PC-9 (cell line): ENCODE measurements at places on chromosomes 4 and X.

GRCh38 chrX:140503714-140504351 is 1.0 kb downstream of the SOX3 start:
- no peak for DNase-seq

- DNase-seq, result no peak
Measured at GRCh38 chr4:54780149-54780495, 122.4 kb downstream of the KIT start.

DNA sequence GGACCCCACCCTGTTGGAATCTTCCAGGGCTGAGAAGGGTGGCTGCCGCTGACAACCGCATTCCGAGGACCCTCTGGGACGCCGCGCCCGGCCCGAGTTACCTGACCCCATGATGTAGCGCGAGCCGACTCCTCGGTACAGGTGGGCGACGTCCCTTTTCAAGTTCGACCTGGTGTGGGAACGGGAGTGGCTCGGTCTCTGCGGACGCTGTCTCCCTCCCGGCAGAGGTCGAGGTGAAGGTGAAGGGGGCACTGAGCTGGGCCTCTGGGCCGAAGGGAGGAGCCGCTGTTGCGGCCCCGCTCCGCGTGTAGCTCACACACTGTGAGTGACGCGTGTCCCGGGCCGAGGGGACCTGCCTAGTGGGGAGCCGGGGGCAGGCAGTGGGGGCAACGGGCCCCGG is 4.5 kb downstream of the GTPBP6 start:
- DNase-seq, result no peak

GRCh38 chr4:77126809-77127208 is 30.2 kb upstream of the CCNG2 start:
- DNase-seq, result no peak

GRCh38 chrX:23103546-23103945 is 103.8 kb downstream of the DDX53 start:
- DNase-seq, result no peak

- DNase-seq, result no peak
Measured at GRCh38 chr4:137678796-137679195, 146.5 kb upstream of the PCDH18 start.

DNA sequence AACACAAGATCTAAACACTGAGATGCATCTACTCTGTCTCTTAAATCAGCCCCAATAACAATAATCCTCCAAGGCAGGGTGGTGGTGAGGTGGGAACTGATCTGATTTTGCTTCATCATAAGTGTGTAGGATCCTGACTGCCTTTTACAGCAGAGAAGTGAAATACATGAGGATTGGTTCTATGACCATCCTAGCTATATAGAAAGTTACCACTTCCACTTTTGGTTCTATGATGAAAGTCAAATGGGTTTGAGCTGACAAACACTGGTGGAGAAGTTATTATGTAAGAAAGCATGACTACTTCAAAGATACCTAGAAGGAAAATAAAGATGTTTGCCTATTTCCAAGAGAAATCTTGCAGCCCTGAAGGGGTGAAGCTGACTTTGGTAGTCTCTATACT is 181.6 kb downstream of the NKX6-1 start:
- DNase-seq, result no peak

- DNase-seq, result no peak
Measured at GRCh38 chr4:36278789-36279188, 2.6 kb upstream of the DTHD1 start.

DNA sequence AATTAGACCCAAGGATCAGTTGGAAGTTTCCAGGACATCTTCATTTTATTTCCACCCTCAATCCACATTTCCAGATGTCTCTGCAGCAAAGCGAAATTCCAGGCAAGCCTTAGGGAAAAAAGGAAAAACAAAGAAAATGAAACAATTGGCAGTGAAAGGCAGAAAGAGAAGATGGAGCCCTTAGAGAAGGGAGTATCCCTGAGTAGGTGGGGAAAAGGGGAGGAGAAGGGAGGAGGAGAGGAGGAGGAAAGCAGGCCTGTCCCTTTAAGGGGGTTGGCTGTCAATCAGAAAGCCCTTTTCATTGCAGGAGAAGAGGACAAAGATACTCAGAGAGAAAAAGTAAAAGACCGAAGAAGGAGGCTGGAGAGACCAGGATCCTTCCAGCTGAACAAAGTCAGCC is at the start of gene PLP1:
TSS of gene PLP1 (plus strand) at position 295 of the 400 bp plus-strand sequence. CDS start 156 bp downstream, outside the sequence.
- no peak for DNase-seq

GRCh38 chrX:39421006-39421405 is 619.7 kb downstream of the MID1IP1 start:
- DNase-seq, result no peak

DNA sequence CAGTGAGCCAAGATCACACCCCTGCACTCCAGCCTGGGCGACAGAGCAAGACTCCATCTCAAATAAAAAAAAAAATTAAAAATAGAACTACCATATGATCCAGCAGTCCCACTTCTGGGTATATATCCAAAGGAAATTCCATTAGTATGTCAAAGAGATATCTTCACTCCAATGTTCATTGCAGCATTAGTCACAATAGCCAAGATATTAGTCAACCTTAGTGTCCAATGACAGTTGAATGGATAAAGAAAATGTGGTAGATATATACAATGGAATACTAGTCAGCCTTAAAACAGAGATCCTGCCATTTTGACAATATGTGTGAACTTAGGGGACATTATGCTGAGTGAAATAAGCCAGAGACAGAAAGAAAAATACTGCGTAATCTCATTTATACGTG is 49.4 kb downstream of the C4orf46 start:
- no peak for DNase-seq

- DNase-seq, result peak; percentile 37
Measured at GRCh38 chr4:145480257-145480656, 1.4 kb upstream of the SMAD1 start.

- DNase-seq, result no peak
Measured at GRCh38 chr4:14336656-14337055, 665.6 kb upstream of the CPEB2 start.

DNA sequence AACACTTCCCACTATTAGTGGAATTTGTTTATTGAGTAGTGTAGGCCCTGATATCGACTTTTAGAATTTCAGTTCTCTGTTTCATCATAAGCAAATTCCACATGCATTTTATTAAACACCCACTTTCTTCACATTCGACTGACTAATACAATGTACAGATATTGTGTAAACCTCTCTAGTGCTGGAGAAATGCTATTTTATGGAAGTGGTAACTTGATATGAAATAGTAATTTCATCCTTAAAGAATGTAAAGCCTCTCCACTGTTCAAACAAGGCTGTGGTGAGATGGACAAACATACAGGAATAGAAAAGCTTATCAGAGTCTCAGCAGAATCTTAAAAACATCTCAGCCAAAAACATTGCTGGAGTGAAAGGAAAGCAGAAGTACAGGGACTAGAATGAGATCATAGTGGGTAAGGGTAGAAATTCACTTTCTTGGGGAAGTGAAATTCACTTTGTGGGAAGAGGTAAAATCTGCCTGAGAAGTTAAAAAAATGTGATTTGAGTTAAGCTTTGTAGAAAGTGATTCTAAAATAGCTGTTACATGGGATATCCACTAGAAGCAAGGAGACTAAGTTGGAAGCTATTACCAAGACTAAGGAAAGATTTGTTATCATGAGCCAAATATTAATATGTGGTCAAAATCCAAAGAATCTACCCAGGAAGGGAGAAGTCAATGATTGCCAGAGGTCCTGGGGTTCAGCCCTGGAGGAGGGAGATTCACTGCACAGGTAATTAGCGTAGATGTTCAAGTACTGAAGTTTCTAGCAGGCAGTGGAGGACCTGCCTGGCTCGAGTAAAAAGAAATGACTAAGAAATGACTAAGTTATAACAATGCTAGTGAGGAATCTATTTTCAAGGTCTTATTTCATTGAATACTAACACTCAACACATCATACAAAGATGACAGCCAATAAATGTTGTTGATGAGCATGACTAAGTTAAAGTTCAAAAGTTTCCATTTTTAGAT is 398.3 kb upstream of the FAM47C start:
- DNase-seq, result peak; percentile 52

- no peak for DNase-seq
Measured at GRCh38 chr4:100935090-100935489, 412.2 kb downstream of the PPP3CA start.

GRCh38 chr4:25771672-25772071 is 91.1 kb downstream of the SEL1L3 start:
- no peak for DNase-seq

DNA sequence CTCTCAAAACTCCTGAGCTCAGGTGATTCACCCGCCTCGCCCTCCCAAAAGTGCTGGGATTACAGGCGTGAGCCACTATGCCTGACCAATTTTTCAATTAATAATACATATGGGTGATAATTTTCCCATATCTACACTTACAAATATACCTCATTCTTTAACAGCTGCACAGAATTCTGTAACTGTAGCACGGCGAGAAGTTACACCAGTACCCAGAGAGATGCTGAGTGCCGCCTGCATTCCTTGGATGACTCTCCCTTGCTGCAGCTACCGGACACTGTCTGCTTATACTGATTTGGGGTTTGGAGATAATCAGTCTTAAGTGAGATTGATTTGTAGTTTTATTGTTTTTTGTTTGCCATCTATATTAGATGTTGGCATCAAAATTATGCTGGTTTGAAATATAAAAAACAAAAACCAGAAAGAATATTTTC is 5.8 kb downstream of the TIFA start:
- no peak for DNase-seq

DNA sequence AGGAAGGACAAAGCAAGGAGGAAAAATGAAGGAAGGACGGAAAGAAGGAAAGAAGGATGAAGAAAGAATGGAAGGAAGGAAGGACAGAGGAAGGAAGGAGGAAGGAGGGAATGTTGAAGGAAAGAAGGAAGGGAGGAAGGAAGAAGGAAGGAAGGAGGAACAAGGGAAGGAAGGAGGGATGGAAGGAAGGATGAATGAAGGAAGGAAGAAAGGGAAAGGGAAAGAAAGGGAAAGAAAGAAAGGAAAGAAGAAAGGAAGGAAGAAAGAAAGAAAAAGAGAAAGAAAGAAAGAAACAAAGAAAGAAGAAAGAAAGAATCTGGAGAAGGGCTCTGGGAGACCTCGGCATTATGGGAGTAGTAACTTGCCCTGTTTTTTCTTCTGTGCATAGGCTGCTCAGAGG is 70.8 kb upstream of the SHISA3 start:
- no peak for DNase-seq

- DNase-seq, result no peak
Measured at GRCh38 chr4:100929135-100929534, 411.3 kb upstream of the EMCN start.

GRCh38 chrX:3407781-3408180 is 61.3 kb upstream of the MXRA5 start:
- no peak for DNase-seq

GRCh38 chr4:41791557-41791956 is 43.0 kb upstream of the PHOX2B start:
- DNase-seq, result no peak

DNA sequence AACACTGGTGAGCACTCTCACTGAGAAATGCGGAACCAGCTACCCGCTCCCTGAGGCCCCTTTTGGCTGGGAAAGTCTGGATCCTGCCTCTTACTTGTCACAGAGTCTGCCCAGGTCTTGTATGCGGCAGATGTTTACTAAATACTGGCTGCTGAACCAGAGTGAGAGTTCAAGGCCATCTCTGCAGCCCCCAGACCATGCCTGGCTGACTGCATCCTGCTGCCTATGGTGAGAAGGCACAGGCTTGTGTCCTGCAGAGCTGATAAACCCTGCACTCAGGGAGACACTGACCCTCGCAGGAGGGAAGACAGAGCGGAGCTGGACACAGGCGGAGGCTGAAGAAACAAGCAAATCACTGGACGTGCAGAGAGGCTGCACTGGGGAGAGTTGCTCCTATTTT is 46.5 kb downstream of the JAKMIP1 start:
- DNase-seq, result no peak

- no peak for DNase-seq
Measured at GRCh38 chr4:164700471-164700870, 53.5 kb upstream of the SMIM31 start.

DNA sequence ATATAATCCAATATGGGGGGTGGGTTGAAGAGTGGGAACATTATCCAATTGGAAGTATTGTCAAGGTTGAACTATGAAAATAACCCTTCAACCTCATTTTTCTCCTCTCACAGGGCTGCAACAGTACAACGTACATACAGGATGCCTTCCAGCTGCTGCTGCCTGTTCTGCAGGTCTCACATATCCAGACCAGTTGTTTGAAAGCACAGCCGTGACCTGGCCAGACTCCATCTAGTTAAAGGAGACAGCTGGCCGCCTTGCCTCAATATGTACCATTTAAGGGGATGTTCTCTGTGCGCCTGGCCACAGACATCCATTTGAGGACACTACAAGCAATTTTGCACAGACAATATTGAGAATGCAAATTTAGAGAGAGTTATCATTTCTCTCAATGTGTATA is 75.7 kb downstream of the FAM114A1 start:
- no peak for DNase-seq

GRCh38 chrX:85244450-85245211 is 840 bp downstream of the ZNF711 start:
- DNase-seq, result no peak

DNA sequence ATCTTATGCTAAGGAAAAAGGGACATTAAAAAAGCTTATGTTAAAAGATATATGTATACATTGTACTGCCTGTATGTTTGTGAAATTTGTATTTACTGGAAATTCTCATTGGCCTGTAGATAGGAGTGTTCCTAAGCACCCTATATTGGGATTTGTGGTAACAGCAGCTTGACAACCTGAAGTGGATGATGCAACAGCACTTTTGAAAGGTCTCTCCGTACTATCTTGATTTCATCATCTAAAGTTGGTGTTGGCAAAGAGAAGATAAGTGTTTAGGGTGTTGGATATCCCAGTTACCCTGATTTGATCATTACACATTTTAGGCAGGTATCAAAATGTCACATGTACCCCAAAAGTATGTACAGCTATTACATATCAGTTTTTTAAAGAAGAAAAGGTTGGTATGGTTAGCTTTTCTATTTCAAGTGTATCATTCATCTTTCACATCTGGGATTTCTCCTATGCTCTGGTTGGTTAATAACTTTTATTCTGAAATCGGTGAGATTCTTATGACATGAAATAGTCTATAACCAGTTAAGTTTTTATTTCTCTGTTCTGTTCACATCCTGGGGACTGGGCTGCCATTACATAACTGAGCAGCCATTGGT is 10.3 kb downstream of the HADH start:
- DNase-seq, result no peak

DNA sequence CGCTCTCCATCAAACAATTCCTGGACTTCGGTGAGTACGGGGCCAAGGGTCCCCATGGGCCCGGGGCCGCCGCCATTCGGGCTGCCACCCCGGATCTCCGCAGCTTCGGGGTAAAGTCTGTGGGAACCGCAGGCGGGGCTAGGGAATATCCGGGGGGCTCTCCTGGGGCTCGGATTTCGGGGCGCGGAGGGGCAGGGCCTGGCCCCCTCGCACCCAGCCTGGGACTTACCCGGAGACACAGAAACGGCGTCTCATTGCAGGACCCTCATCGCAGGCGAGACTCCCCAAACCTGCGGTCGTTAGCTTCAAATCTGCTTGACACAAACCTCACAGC is 413 bp downstream of the PDK3 start:
- DNase-seq, result no peak

- DNase-seq, result peak; percentile 88
Measured at GRCh38 chr4:68368691-68369131, 18.8 kb upstream of the YTHDC1 start.
